Esophagus muscularis mucosa (tissue), 4 donors: ENCODE measurements at places on chromosomes 12 and 14. TPM values are rescaled to one million over a fixed set of nuclear protein-coding genes. Genes with fewer than 3 reads are reported as not detected.
A peak's percentile ranks its signal among the peaks of the same experiment; 100 is the strongest.

Gene CCDC38
- not detected for total RNA-seq

DNA sequence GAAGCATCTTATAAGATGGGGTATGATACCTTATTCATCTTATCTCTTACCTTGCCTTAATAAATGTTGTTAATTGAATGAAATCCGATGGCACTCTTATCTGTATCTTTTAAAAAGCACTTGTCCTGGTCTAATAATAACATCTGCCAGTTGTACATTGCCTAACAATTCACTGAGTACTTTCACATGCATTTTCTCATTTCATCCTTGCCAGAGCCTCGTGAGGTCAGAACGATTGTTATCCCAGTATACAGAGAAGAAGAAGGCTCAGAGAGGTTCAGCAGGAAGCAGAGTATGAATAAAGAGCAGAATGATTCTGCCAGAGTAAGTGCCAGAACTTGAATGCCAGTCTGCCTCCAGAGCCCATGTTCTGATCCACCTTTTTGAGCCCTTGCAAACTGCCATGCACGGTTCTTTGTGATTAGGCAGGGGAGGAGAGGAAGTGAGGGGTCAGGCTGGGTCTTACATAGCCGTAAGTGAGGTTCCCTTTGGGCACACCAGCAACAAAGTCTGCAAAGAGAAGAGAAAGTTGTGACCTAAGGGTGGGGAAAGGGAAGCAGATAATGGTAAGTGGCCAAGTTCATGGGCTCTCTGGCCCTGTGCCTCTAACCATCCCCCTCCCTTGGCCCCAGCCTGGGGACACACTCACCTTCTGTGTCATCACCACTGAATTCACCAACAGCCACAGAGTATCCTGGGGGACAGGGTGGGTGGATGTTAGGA, 11.7 kb downstream of the ITGA5 start:
- H3K4me3 ChIP-seq = no peak overlapping the region
- peaks cover 79% of the 10 kb centered on the region for H3K4me1 ChIP-seq
- no peak for DNase-seq
- no peaks in the 10 kb centered on the region for H3K27me3 ChIP-seq
- peak overlapping the region; percentile 64 for H3K27ac ChIP-seq

- H3K4me1 ChIP-seq = peaks cover 44% of the 10 kb centered on the region
- no peak overlapping the region for H3K27ac ChIP-seq
- peaks cover 74% of the 10 kb centered on the region for H3K27me3 ChIP-seq
- H3K4me3 ChIP-seq = peak overlapping the region; percentile 46
- DNase-seq = no peak
These were observed 5.5 kb downstream of the AMN start for GRCh38 chr14:102927878-102928411.

- no peak overlapping the region for H3K27ac ChIP-seq
- no peak overlapping the region for H3K4me3 ChIP-seq
- no peaks in the 10 kb centered on the region for H3K27me3 ChIP-seq
- DNase-seq = peak; percentile 55
- no peaks in the 10 kb centered on the region for H3K4me1 ChIP-seq
These were observed 61.6 kb upstream of the ZFP36L1 start for GRCh38 chr14:68854421-68854820.

DNA sequence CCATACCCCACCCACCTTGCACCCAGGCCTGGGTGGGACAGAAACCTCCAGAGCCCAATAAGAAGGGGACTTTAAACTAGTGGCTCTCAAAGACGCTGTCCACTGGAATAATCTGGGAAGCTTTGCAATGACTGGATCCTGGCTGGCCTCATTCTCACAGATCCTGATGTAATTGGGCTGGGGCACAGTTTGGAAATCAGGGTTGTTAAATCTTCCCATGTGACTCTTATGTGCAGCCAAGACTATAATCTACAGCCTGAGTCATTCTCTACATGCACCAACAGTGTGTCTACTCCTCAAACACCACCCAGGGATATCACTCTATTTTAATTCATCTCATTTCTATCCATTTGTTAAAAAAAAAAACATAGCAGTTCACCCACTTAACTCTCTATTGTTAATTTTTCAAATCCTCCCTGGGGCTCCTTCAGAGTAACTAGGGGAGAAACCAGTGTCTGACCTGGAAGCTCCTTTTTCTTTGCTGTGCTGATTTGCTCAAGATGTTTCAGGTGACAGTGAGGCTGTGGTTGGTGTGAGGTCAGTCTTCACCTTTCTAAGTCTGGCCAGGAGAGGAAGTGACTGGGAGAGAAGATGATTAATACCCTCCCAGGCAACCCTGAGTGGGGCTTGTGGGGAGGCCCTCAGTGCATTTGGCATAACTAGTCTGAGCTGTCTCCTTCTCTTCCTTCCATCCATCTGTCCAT, 211.6 kb upstream of the SFSWAP start:
- no peak overlapping the region for H3K27ac ChIP-seq
- no peak for DNase-seq

DNA sequence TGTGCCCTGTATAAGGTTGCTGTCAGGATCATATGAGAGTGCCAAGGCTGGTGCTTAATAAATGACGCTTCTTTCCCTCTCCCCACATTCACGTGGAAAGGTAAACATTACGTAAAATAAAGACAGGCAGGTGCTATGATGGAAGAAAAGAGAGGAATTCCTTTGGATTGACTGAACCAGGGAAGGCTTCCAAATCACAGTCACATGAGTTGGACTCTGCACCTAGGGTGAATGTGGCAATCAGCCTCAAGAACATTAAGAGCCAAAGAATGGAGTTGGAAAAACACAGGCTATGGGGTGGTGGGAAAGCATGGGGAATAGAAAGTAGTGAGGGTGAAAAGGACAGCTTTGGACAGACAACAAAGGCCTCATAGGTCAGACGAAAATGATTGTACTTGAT, 473.1 kb downstream of the VRK1 start:
- no peaks in the 10 kb centered on the region for H3K36me3 ChIP-seq
- H3K4me3 ChIP-seq = no peak overlapping the region
- H3K4me1 ChIP-seq = no peaks in the 10 kb centered on the region
- H3K27me3 ChIP-seq = no peaks in the 10 kb centered on the region
- no peak overlapping the region for H3K27ac ChIP-seq
- DNase-seq = peak; percentile 62

Gene DHRS4L2
- total RNA-seq = 23.9 TPM

DNA sequence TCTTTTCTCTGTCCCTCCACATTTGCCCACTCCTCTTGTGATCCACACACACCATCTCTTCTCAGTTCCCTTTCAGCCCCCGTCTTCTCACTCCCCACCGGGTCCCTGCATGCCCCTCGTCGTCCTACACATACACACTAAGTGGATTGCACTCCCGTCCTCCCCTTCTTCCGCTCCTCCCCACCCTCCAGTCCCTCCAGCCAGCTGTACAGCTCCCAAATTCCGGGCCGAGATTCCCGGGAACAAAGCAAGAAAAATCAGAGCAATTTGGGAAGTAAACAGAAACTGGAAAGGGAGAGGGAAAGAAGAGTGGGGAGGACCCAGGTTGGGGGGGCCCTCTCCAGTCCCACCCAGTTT, 282 bp upstream of the IGFBP6 start:
- H3K27ac ChIP-seq = peak overlapping the region; percentile 89
- H3K36me3 ChIP-seq = peaks cover 19% of the 10 kb centered on the region
- no peaks in the 10 kb centered on the region for H3K27me3 ChIP-seq
- H3K4me1 ChIP-seq = peaks cover 53% of the 10 kb centered on the region
- DNase-seq = no peak

- DNase-seq = no peak
- H3K27me3 ChIP-seq = no peaks in the 10 kb centered on the region
- peaks cover 54% of the 10 kb centered on the region for H3K36me3 ChIP-seq
- no peak overlapping the region for H3K4me3 ChIP-seq
- peaks cover 11% of the 10 kb centered on the region for H3K4me1 ChIP-seq
- H3K27ac ChIP-seq = no peak overlapping the region
These were observed 68.9 kb downstream of the DDX51 start for GRCh38 chr12:132075026-132075713.

DNA sequence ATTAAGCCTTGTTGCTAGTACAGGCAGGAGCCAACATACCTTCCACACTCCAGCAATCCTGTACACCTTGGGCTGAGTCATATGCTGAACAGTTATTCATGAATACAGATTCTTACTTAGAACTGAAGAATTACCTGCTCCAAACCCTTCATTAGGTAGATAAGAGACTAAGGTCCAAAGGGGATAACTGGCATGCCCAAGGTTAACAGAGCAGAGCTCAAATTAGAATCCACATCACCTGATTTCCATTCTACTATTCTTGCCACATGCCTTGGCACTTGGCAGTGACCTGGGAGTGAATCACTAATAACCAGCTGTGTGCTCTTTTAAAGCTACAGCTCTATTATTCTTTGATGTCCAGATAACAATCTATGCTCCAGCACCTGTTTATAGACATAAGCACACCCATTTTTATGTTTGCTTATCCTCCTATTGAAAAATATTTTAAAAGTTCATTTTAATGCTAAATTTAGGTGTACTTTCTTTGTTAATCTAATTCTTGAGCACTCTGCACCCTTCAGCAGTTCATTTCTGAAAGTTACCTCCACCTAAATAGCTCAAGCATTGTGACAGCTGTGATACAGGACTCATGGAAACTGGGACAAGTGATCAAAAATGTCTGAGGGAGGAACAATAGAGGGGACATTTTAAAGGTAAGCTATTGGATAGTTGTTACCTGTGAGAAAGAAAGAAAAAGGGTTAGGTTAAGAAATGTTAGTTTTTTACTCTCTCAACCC, 19.4 kb downstream of the LPCAT3 start:
- H3K4me3 ChIP-seq = no peak overlapping the region
- H3K27me3 ChIP-seq = no peaks in the 10 kb centered on the region
- H3K27ac ChIP-seq = no peak overlapping the region
- H3K36me3 ChIP-seq = peaks cover 24% of the 10 kb centered on the region
- no peaks in the 10 kb centered on the region for H3K4me1 ChIP-seq

Gene IL26
- total RNA-seq = not detected

DNA sequence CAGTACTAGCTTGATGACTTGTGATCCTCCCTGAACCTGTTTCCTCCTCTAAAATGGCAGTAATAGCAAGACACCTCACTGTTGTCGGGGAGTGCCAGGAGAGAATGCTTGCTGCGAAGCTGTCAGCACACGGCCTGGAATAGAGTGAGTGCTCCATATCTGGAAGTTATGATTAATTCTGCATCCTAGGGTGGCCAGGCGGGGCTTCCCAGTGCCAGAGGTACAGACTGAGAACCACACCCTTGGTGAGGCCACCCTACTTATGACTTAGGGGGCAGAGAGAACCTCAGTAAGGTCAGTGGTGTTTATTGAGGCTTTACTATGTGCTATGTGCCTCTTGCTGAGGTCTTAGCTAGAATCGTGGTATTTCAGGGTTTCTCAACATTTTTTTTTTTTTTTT, 20.1 kb downstream of the MORN3 start:
- no peak overlapping the region for H3K4me3 ChIP-seq
- no peaks in the 10 kb centered on the region for H3K36me3 ChIP-seq
- no peak for DNase-seq

Gene TAOK3
- 39.5 TPM for total RNA-seq

Gene KRT2
- not detected for total RNA-seq

DNA sequence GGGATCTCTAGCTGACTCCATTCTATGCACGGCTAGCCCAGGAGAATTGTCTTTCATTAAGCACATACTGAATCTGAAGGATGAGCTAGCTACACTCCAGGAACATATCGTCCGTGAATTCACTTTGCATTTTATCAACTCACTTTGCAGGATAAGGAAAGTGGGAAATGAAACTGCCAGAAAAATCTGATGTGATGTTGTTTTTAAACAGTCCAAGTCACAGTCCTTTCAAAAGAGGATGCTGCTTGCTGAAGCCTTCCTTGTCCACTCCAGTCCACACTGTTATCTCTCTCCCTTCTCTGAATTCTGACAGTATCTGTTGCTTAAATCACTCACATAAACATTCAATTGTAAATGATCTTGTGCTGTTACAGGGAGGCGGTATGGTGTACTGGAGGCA, 12.7 kb upstream of the TMCC3 start:
- no peaks in the 10 kb centered on the region for H3K27me3 ChIP-seq
- H3K27ac ChIP-seq = no peak overlapping the region
- no peak for DNase-seq
- H3K4me3 ChIP-seq = no peak overlapping the region

Gene TIMM9
- 51.5 TPM for total RNA-seq
